Cerebellar cortex (tissue), 1 donor: ENCODE measurements at places on chromosomes 3 and 15.

- DNase-seq, result no peak
These were observed 1078.4 kb downstream of the ROBO1 start for GRCh38 chr3:78689378-78689777.

GRCh38 chr3:46901061-46901460 lies 23.5 kb downstream of the PTH1R start:
- DNase-seq, result no peak

DNA sequence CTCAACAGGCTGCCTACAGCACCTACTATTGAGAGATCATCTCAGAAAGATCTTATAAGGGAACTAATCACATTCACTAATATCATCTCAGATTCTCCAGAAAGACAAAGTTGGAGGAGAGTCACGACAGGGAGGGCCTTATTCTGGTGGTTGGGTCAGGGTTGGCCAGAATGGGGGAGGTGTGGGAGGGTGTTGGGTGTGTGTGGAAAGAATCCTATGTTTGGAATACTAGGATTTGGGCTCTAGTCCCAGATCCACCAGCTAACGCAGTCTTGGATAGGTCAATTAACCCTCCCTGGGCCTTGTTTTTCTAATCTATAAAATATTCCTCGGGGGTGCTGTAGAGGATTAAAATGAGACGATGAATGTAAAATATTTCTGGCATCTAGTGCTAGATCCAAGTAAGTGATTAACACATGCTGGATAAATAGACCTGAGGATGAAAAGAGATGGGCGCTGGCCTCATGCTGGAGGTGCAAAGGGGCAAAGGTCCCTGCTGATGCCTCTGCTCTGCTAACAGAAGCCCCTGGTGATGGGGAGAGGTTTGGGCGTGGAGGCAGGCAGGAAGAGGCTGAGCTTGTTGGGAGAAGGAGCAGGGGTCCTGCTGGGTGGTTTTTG lies 67.6 kb upstream of the ETV5 start:
- DNase-seq, result no peak

- DNase-seq, result peak; percentile 59
These were observed 156.7 kb upstream of the MEF2A start for GRCh38 chr15:99409097-99409473.

GRCh38 chr3:78506581-78507195 lies 1261.1 kb downstream of the ROBO1 start:
- no peak for DNase-seq

- DNase-seq, result no peak
These were observed 18.4 kb downstream of the IREB2 start for GRCh38 chr15:78456426-78456825.
